Activated naive CD4-positive, alpha-beta T cell treated with anti-CD3 and anti-CD28 coated beads, Interleukin-2, amount 50 U/mL, for 16 hours (primary cell): ENCODE measurements at places on chromosomes 11 and 22.

DNA sequence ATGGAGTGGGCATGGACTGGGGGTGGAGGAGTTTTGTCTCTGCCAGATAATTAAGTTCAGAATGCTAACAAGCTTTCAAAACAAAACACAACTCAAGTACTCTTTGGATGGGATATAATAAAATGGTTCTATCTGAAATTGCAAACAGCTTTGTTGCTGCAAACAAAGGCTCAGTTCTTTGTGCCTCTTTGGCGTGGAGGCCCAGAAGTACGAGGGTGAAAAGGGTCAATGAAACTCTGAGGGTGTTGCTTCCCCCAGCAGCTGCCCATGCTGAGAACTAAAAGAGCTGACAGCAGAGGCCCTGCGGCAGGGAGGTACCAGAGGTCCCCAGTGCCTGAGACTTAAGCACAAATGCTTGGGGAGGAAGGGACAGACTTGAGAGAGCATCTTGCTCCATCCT, 26.5 kb upstream of the IGSF22 start:
- DNase-seq: no peak

- no peak for DNase-seq
Measured at GRCh38 chr11:78694152-78694551, 119.5 kb upstream of the NARS2 start.

- DNase-seq: no peak
Measured at GRCh38 chr11:91906871-91907624, 317.6 kb upstream of the FAT3 start.

- DNase-seq: no peak
Measured at GRCh38 chr11:36261094-36261493, 28.1 kb downstream of the COMMD9 start.

- peak; percentile 95 for DNase-seq
Measured at GRCh38 chr22:38755911-38756532, at the start of gene SUN2. Gene SUN2 (minus strand): TSS chr22:38755998. CDS start chr22:38752628, 3,370 bp downstream.

GRCh38 chr22:27504360-27505253, 296.9 kb downstream of the MN1 start:
- DNase-seq: no peak

- DNase-seq: no peak
Measured at GRCh38 chr11:72305077-72305476, 61.1 kb upstream of the PHOX2A start.

DNA sequence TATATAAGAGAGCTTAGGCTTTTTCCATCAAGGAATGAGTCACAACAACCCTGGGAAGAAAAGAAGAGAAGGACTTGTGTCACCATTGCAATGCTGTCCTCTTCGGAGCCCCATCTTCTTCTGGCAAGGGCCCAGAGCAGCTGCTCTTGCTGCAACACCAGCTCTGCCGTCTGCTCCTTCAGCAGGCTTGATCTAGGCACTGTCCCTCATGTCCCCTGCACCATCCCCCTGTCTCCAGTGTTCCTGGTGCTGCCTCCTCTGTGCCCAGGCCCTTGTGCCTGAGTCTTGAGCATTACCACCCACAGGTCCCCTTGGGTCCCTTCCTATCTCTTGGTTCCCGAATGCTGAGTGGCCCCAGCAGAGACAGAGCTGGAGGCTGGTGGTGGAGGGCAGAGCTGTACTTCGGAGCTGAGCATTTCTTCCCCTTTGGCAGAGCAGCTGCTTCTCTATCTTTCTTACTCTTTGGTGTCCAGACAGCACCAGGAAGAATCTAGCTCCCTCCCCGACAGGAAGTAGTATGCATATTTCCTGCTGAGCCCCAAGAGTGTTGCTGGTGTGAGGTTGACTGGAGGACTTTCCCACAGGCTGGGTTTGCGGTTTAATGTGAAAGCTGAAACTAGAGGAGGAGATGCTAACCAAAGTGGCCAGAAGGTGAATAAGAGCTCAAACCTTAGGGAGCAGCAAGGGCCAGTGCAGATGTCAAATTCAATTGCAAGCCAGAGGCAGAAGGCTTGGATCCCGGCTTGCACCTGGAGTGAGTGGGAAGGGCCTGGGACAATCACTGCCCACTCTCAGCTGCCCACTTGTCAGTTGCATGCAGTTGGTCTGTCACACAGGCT, 27.8 kb downstream of the WEE1 start:
- no peak for DNase-seq

DNA sequence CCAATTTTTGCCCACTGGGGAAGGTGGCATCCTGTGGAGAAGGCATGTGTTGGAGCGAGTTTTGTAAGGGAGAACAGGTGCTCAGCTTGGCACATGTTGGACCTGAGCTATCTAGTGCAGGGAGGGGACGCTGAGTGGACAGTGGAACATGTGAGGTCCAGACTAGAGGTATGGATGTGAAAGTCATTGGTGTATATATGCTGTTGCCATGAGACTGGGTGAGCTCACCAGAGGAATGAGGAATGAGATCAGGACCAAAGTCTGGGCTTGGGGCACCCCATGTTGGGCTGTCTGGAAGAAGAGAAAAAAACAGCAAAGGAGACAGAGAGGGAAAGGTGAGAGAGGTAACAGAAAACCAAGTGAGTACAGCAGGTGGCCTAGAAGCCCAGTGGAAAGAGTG, 12.3 kb upstream of the SYT7 start:
- DNase-seq: no peak

- no peak for DNase-seq
Measured at GRCh38 chr11:83191986-83192385, 1.5 kb upstream of the ANKRD42 start.

GRCh38 chr11:86473991-86474833, 99.5 kb downstream of the CCDC81 start:
- no peak for DNase-seq

GRCh38 chr11:125623064-125623463, 1.9 kb upstream of the CHEK1 start:
- DNase-seq: no peak

- no peak for DNase-seq
Measured at GRCh38 chr11:70251659-70252321, 18.7 kb upstream of the PPFIA1 start.

DNA sequence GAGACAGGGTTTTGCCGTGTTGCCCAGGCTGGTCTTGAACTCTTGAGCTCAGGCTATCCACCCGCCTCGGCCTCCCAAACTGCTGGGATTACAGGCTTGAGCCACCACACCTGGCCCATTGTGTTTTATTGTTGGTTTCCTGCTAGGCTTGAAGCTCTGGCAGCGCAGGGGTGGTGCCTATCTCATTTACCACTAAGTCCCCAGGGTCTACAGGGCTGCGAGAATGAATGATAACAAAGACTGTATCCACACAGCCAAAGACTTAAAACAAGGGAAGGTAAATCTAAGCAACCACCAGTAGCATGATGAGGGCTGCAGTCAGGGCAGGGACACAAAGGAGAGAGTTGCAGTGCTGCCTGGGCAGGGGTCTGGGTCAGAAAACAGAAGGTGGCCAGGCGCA, 37.3 kb upstream of the XBP1 start:
- DNase-seq: no peak

GRCh38 chr11:128968916-128969315, 26.2 kb upstream of the TP53AIP1 start:
- no peak for DNase-seq

DNA sequence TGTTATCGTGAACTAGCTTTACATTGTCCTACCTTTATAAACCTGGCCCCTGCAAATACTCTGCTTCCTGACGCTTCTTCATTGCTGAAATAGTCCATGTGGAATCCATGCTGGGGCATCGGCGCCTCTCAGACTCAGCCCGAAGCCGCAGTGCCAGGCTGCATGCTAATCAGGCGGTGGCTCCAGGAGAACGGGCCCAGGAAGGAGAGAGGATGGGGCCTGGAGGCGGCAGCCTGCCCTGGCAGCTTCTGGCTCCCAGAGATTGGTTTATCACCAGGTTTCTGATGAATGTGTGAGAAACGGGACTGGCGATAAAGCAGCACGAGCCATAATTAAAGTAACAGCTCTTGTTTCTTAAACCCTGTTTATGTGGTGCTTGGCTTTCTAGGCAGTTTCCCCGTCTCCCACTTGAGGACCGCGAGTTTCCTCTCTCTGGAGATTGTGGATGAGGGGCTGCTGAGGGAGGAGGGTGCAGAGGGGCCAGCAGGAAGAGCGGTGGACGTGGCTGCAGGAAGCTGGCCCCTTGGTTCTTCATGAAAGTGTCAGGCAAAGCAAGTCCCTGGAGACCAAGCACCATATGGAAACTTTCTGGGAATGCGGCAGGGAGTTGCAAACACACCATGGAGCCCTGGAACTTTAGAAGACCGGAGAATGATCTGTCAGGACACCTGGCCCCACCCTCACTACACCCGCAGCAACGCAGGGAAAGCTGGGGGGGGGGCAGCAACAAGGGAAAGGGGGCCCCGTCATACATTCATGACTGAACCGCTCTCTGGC, 93.4 kb downstream of the NTM start:
- DNase-seq: no peak

- no peak for DNase-seq
Measured at GRCh38 chr11:65872586-65873317, at the start of gene EFEMP2. Gene EFEMP2 (minus strand): TSS chr11:65872800. CDS start chr11:65872354, 446 bp downstream.

DNA sequence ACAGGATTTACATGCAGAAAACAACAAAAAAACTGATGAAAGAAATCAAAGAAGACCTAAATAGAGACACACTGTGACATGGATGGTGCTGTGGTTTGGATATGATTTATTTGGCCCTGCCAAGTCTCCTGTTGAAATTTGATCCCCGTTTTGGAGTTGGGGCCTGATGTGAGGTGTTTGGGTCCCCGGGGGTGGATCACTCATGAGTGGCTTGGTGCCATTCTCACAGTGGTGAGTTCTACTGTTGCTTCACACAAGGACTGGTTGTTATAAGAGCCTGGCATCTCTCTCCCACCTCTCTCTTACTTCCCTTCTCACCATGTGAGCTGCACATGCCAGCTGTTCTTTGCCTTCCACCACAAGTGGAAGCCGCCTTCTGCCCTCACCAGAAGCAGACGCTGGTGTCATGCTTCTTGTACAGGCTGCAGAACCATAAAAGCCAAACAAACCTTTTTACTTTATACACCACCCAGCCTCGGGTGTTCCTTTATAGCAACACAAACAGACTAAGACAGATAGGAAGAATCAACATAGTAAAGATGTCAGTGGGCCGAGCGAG, 7.8 kb upstream of the RTL6 start:
- DNase-seq: no peak

DNA sequence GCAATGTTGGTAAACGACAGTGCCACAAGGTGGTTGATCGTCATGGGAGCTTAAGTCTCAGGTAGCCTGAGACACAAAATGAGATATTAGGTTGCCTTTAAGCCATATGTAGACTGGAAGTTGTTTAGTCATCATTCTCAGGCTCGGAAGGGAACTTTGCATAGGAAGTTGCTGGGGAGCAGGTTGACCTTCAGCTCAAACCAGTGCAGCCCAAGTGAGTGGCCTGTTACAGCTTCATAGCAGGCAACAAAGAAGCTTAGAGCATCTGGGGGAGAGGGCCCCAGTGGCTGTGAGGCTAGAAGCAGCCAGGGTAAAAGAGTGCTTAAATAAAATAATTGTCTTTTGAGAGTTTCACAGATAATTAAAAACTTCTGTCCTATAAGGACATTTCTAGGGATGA, 404.0 kb downstream of the GUCY1A2 start:
- no peak for DNase-seq

- no peak for DNase-seq
Measured at GRCh38 chr22:37663521-37664140, 5.1 kb downstream of the PDXP start.

DNA sequence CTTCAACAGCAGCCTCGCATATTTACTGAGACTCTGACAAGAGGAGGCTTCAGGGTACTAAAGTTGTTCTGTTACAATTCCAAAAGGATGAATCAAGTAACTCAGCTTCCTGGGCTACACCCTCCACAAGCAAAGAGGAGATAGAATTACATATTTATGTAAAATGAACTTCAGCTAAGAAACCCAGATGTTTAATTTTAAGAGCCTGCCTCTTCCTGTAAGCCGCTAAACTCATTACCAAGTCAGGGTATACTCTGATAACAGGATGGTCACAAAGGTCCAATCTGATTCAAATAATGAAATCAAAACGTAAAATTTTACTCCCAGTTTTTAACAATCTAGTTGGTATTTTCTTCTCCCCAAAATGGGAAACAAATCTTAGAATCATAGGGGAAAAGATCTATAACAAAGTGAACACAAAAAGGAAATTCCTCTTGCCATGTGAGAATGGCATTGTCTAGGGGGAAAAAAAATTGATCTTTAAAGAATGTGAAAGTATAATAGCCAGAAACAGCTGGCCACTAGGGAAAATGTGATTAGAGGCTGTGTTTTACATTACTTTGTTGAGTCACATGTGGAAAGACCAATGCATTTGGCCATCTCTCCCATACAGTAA, 30.9 kb downstream of the CHEK2 start:
- no peak for DNase-seq

DNA sequence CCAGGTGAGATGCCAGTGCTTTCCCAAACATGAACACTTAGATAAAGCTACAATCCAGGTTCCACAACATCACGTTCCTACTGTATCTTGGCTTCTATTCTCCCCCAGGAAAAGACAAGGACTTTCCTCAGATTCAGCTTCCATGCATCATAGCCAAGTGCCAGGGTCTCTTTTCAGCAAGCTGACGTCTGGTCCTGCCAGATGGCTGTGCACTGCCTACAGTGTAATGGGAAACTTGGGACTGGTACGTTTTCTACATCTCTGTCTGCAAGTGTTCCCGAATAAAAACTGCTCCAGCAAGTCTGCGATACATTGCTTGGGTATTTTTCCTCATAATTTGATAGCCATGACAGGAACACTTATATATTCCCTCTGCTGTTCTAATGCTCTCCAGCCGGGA, 412.5 kb downstream of the FAM181B start:
- no peak for DNase-seq

DNA sequence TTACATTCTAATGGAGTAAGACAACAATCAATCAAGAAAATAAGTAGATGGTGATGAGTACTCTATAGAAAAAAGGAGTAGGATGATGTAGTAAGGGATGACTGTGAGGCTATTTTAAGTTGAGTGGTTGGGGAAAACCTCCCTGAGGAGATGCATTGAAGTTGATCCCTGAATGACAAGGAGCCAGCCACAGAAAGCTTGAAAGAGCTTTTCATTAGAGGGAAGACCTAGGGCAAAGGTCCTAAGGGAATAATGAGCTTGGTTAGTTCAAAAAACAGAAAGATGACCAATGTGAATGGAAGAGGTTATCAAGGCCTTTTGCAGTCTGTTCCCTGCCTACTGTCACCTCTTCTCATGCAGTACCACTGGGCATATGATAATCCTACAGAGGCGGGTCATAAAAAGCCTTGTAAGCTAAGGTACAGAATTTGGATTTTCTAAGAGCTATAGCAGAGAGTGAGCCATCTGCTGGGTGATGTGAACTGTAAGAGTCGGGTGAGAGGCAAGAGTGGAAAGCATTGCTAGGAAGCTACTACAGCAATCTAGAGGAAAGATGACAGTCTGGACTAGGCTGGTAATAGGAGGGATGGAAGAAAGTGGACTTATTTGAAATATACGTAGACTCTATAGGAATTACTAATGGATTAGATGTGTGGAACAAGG, 3.1 kb downstream of the PPP2R1B start:
- no peak for DNase-seq

- DNase-seq: no peak
Measured at GRCh38 chr11:68935516-68936357, 32.0 kb downstream of the IGHMBP2 start.

- no peak for DNase-seq
Measured at GRCh38 chr11:74487875-74488274, 5.6 kb downstream of the LIPT2 start.

DNA sequence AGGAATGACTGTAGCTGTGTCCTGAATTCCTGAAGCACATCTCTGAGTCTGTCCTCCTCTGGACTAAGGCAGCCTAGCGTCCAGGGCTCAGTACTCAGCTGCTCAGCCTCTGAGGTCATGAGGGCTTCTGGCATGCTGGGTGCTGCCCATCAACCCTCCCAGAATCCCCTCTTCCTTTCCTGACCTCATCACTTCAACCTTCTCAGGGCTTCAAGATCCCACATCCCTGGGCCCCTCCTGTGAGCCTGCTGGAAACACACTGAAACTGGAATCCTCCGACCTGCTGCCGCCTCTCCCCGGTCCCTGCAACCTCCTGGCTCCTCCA, 803 bp downstream of the KRTAP5-8 start:
- no peak for DNase-seq
